ENCODE measurements at places on chromosomes 13 and 19.

GRCh38 chr19:2659856-2660432, 42.5 kb downstream of the GNG7 start:
- no peak for DNase-seq

DNA sequence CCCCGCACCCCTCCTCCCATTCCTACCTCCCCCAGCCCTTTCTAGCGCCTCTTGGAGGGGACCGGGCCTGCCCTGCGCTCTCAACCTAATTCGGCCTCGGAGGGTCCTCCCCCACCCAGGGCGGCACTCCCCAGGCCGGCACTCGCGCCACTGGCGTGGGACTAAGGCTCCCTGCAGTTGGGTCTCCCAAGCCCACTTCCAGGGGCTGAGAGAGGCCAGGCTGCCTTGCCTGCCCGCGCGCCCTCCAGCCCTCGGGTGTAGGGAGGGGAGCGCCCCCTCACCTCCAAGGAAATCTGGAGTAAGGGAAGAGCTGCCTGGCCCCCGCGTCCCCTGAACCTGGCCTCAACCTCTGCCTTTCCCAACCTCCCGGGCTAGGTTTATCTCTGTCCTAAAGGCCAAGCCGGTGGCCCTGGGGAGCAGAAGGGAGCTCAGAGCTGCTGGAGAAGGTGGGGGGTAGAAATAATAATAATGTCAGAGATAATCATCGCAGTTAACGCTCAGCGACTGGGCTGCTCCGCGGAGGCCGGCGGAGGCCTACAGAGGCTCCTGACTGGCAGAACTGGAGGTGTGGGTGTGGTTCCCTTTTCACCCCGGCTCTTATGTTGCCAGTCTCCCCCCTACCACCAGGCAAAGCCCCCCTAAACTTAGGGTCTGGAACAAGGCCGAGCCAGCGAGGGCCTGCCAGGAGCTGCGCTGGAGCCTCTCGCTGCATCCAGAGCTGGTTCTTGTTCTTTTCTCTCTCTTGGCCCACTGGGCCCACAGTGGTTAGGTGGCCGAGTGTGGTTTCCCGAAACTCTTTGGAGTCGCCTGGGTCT, 9.6 kb downstream of the ZIC2 start:
- DNase-seq = no peak

- no peak for DNase-seq
Observed at GRCh38 chr13:40440990-40441820, 225.2 kb downstream of the FOXO1 start.

GRCh38 chr13:88217883-88218282, 546.7 kb downstream of the SLITRK5 start:
- no peak for DNase-seq

- DNase-seq = no peak
Observed at GRCh38 chr13:93289842-93290241, 63.2 kb downstream of the GPC6 start.

DNA sequence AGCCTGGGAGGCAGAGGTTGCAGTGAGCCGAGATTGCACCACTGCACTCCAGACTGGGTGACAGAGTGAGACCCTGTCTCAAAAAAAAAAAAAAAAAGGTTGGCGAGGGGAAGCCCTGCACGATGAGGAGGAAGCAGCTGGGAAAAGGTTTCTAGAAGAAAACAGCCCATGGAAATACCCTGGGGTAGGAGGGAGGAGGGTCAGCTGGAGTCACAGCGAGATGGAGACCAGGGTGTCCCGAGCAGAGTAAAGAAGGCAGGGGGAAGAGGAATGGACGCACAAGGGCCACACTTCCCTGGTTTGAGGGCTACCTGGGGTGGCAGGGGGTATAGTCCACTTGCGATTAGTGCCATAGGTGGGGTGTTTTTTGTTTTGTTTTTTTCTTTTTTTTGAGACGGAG, 6.4 kb downstream of the KANK3 start:
- DNase-seq = no peak

GRCh38 chr13:20221772-20222171, 10.3 kb downstream of the GJB6 start:
- no peak for DNase-seq

- DNase-seq = no peak
Observed at GRCh38 chr19:29378543-29379080, 147.2 kb upstream of the VSTM2B start.

GRCh38 chr19:31545777-31546176, 196.5 kb upstream of the TSHZ3 start:
- DNase-seq = no peak

- no peak for DNase-seq
Observed at GRCh38 chr13:91278888-91279287, 68.6 kb upstream of the MIR17HG start.

GRCh38 chr19:14510311-14511228, 7.6 kb downstream of the DNAJB1 start:
- no peak for DNase-seq

DNA sequence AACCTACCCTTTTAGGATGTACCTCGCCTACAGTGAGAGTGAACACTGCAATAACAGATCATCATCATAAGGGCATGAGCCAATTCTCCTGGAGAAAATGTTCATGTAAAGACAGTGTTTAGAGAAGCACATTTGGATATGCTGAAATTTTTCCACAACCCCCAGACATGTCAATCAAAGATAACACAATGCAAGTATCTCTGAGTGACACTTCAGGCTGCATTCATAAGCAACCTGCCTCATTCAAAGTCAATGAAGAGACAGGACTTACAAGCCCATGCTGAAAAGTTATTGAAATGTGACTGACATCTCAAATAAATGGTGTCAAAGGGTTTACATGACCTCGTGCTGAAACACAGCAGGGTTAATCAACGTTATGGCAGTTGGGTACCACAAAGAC, 102.0 kb downstream of the PCDH9 start:
- DNase-seq = no peak

- DNase-seq = no peak
Observed at GRCh38 chr13:71634602-71635443, 232.2 kb downstream of the DACH1 start.

GRCh38 chr19:33288666-33289065, 13.7 kb downstream of the CEBPA start:
- no peak for DNase-seq

DNA sequence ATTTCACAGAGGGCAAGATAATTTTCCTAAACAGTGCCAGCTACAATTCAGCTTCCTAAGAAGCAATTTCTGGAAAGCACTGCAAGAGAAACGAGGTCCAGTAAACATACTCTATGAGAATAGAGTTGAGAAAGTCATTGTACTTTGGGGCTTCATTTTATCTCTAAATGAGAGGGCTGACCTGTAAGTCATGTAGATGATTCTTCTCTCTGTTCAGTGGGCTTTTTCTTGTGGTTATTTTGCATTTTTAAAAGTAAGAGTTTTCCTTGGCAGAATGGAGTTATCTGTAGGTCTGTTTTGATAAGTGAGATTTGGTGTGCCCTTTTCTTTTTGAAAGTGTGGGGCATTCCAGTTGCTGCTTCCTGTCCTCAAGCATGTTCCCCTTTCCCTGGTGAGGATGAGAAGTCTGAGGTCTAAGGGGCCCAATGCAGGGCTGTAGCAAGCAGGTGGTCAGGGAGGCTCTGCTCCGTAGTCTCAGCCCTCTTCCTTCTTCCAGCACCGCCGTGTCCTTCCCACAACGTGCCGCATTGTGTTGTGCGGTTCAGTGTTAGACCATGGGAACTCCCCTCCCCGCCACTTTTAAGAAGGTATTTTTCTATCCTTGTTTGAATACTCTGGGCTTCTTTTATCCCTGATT, 86.3 kb downstream of the ARHGEF7 start:
- DNase-seq = no peak

GRCh38 chr19:19487077-19487949, 28.0 kb downstream of the TSSK6 start:
- DNase-seq = no peak

- no peak for DNase-seq
Observed at GRCh38 chr19:2288338-2288817, 6.4 kb upstream of the PEAK3 start.

GRCh38 chr19:21269813-21270212, 59.4 kb downstream of the ZNF708 start:
- no peak for DNase-seq

DNA sequence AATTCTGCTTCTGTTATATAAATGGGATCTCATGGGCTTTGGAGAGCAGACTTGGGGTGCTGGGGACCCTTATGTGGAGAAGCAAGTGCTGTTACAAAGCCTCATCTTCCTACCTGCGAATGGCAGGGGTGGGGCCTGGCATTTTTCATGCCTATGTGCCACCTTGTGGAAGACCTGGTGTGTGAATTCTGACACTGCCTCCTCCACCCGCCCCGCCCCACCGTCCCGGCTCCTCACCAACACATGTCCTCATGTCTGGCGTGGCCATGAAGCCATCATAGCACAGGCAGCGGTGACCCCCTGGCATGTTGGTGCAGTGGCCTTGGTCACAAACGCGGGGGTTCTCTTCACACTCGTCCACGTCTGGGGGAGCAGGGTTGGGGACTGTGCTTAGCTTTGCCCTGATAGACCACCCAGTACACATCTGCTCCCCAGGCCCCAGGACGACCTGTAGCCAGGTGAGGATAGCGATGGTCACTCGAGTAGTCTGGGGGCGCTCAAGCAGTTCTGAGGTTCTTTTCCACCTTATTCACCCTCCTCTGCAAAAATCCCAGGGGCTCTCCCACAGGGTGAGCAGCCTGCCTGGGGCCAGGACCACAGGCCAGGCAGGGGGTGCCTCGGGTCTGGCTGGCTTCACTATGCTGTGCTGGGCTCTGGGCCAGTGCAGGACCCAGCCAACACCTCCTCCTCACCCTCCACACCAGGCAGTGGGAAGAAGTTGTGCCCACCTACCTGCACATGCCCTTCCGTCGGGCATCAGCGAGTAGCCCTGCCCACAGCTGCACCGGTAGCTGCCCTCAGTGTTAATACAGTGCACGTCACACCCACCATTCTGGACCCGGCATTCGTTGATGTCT, 32.7 kb downstream of the FBN3 start:
- DNase-seq = no peak

GRCh38 chr13:99404005-99404755, 97.0 kb upstream of the GPR183 start:
- DNase-seq = no peak

DNA sequence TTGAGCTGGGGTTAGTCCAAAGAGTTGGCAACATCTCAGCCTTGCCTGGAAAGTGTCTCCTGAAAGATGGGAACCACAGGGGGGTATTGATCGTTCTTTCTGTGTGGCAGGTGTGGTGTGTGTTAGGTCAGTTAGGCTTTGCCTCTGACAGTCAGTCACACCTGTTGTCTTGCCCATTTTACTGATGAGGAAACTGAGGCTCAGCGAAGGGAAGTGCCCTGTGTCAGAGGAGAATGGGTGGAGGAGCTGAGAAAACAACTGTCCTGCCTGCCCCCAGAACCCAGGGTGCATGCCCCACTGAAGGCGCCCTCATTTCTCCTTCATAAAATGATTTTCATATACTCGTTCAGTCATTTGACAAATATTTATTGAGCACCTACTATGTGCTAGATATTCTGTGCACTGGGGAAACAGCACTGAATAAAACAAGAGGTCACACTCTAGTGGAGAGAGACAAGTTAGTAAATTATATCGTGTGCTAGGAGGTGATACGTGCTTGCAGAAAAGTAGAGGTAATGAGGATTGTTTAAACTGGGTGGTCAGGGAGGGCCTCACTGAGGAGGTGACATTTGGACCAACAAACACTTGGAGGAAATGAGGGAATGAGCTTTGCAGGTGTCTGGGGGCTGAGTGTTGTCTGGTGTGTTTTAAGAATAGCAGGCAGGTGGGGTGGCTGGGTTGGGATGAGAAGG, 1.6 kb downstream of the FXYD5 start:
- no peak for DNase-seq

- no peak for DNase-seq
Observed at GRCh38 chr19:10643968-10644259, 10.2 kb upstream of the ILF3 start.

- DNase-seq = no peak
Observed at GRCh38 chr19:42250666-42251531, 4.0 kb downstream of the ERF start.

GRCh38 chr13:77696006-77696878, 1.2 kb upstream of the SLAIN1 start:
- no peak for DNase-seq

DNA sequence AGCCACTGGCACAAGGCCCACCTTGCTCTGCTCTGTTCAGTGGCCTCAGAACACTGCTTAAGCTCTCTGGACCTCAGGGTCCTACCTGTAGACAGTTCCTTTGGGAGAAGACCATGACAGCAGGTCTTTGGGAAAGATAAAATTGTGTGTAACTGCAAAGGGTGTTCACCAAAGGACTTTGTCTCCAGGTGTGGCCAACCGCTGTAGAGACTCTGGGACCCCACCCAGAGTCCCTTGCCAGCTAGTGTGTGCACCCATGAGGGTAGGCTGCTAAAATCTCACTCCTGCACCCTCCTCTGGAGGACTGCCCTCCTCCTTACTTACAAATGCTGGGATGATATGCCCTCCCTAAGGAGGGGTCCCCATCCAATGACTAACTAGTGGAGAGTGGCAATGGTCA, 211.2 kb downstream of the TSHZ3 start:
- DNase-seq = no peak

- DNase-seq = no peak
Observed at GRCh38 chr13:45228002-45228401, 27.2 kb upstream of the KCTD4 start.

- DNase-seq = no peak
Observed at GRCh38 chr13:83732755-83733154, 149.5 kb downstream of the SLITRK1 start.

- DNase-seq = no peak
Observed at GRCh38 chr13:109990296-109990695, 203.9 kb upstream of the IRS2 start.

DNA sequence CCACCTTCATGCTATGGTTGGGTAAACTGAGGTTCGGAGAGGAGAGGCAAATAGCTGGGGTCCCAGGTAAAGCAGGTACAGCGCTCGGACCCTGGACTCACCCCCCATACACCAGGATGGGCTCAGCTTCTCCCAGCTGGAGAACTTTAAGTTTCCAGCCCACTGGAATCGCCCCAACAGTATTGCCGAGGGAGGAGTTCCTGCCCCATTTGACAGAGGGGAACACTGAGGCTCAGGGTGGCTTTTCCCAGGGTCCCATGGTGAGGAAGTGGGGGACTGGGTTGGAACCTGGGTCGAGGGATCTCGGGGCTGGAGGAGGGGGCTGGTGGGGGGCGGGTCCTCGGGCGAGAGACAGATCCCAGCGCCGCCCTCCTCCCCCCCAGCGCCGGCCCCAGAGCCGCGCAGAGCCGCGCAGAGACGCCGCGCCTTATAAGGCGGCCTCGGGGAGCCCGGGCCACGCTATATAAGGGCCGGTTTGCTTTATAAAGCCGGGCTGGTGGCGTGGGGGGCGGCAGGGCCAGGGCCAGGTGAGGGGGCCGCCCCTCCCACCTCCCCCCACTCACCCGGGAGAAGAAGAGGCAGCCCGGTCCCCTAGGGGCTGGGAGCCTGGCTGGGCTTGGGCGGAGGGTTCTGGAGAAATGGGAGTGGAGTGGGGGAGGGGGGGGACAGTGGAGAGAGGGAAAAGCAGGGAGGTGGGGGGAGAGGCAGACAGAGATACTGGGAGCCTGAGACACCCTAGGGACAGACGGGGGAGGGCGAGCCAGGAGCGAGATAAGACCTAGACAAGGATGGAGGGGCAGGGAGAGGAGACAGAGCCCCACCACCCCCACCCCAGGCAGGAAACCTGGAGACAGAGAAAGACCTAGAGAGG, 1.1 kb downstream of the CNN1 start:
- DNase-seq = no peak

Measured in stimulated activated CD8-positive, alpha-beta memory T cell treated with anti-CD3 and anti-CD28 coated beads, Interleukin-15, amount 100 ng/mL, for 48 hours (primary cell).